ENCODE measurements at places on chromosomes 4 and X.

DNA sequence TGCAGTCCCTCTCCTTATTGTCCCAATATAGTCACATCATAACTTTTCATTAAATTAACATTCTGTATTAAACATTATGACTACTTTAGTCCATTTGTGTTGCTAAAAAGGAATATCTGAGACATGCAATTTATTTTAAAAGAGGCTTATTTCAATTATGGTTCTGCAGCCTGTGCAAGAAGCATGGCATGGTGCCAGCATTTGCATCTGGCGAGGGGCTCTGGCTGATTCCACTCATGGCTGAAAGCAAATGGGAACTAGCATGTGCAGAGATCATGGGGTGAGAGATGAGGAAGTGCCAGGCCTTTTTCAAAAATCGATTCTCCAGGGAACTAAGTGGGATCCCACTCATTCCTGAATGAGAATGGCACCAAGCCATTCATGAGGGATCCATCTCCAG lies 476.3 kb upstream of the RPS6KA3 start:
- no peak for DNase-seq

- no peak for DNase-seq
Observed at GRCh38 chr4:77471821-77472495, 133.7 kb upstream of the CXCL13 start.

- DNase-seq = peak; percentile 27
Observed at GRCh38 chr4:3339577-3339976, 46.8 kb downstream of the RGS12 start.

GRCh38 chr4:88130544-88131305 lies 27.7 kb downstream of the ABCG2 start:
- DNase-seq = no peak

- DNase-seq = peak; percentile 61
Observed at GRCh38 chr4:5705647-5706320, 2.6 kb downstream of the EVC2 start.

DNA sequence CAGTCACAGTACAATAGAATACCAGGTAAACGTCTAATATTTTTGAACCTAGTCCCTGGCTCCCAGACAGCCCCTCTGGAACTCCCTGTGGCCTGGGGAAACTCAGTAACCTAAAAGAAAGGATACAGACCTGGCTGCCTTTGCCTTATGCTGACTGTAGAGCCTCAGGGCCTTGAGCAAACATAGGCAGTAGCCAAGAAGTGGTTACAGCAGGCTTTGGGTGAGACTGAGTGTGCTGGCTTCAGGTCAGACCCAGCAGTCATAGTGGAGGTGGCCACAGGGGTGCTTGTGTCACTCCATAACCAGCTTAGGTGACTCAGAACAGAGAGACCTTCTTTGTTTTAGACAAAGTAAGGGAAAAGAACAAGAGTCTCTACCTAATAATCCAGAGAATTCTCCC lies 141.8 kb upstream of the PRDX4 start:
- no peak for DNase-seq

DNA sequence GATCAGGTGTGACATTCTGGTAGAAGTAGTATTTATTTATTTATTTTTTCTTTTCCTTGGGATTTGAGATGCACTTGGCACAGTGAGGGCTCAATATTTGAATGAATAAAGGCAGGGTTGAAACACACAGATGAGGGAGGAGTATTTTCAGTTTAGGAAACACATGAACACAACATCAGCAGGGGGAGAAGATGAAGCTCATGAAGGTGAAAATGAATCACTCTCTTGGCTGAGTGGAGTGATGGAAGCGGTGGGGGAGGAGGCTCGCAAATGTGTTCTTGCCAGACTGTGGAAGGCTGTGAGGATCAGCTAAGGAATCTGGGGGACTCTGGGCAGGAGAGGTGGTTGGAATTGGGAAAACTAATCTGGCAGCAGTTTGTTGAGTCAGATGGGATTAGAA lies 55.3 kb downstream of the ARHGAP10 start:
- DNase-seq = no peak

DNA sequence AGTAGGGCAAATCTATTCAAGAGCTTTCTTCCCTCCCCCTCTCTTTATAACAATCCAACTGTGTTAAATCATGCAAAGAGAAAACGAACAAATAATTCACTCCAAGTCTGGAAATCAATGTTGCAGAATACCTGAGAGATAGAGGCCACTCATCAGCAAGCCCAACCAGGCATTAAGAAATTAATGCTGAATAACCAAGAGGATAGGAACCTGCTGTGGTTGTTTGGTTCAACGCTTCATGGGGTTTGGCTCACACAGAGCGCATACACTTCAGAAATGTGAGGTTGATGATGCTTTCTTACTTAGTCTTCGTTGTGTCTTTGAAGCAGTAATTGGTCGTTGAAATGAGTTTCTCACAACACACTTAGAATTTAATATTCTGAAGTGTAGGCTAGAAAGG lies 1540.0 kb upstream of the PABPC4L start:
- no peak for DNase-seq

DNA sequence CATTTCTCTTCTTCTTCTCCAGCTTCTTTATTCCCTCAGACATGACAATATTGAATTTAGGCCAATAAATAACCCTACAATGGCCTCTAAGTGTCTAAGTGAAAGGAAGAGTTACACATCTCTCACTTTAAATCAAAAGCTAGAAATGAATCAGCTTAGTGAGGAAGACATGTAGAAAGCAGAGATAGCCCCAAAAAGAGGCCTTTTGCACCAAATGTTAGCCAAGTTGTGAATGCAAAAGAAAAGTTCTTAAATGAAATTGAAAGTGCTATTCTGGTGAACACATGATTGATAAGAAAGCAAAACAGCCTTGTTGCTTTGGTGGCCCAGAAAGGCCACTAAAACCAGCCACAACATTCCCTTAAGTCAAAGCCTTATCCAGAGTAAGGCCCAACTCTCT lies 146.2 kb upstream of the HHIP start:
- no peak for DNase-seq

DNA sequence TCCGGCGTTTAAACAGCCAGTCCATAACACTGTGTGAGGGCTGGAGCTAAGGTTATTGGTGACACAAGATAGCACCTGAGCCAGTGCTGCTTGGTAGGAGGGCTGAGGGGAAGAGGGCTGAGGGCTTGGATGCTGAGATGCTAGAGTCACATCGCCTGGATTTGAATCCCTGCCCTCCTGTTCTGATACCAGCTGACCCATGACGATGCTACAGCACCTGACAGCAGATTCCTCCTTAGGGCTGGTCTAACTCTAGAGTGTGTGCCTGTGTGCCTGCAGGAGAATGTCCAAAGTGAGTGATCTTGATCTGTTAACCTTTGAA lies 102.5 kb downstream of the PTTG2 start:
- DNase-seq = no peak

DNA sequence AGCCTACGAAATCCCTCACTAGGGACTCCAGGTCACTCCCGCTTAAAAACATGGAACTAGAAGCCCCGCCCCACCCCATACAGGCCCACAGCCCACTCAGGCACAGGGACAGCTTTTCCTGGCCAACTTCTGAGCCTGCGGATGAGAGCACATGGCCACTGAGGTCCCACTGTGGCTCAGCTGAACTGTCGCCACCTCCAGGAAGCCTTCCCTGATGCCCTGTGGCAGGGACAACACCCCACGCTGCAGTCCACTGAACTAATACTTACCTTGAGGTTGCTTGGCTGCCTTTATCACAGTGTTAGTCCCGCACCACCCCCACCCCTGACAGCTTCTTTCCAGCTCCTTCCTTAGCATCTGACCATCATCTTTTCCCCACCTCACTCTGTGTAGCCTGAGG lies 39.3 kb upstream of the MAN2B2 start:
- DNase-seq = no peak

- no peak for DNase-seq
Observed at GRCh38 chrX:39421006-39421405, 619.7 kb downstream of the MID1IP1 start.

DNA sequence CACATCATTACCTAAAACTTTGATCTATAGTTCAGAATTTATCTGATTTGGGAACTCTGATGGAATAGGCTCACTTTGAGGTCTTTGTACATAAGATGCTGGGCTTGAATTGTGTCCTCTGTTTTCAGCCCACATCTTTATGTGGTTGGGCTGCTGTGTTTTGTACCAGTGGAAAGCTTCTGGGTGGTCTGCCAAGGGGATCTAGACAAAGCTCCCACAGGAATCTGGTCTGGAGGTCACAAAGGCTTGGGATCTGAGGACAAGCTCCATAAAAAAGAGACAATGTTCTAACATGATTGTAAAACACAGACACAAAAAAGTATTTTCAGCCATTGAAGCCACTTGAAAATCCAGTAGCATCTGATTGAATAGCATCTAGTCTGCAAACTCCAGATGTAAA lies 393.5 kb upstream of the PITX2 start:
- DNase-seq = no peak

DNA sequence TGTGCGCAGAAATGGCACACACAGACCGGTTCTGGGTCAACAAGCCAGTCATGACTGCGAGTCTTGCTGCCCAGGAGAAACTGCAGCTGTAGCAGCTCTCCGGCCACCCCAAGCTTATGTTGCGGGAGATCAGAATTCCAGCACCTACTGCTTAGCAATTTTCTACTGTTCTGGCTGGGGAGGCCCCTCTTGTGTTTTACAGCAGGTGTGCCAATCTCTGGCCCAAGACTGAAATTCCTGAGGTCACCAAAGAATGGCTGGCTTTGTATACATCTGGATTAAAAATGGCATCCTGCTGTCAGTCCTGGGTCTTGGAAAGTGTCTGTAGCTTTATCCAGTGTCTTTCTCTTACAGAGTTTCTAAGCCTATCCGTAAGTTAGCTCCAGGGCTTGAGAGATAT lies 68.9 kb upstream of the TRAM1L1 start:
- no peak for DNase-seq

GRCh38 chr4:2928242-2929176 lies 34.7 kb downstream of the NOP14 start:
- DNase-seq = no peak

DNA sequence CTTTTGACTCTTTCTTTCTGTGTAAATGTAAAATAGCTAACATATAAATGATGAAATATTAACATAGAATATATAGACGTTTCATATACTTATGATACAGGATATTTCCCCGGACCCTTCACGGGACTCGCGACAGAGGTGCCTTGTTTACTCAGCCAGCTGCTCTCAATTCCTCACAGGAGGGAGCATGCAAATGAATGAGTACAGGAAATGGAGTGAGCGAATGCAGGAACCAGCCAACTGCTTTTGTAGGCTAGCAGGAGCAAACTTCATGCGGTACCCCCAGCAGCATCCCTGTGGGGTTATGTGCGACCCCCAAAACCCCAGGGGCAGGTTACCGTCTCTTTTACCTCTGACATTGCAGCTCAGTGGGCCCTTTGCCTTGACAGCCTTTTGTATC lies 110.3 kb upstream of the PDHA2 start:
- no peak for DNase-seq

GRCh38 chrX:57177070-57177469 lies 39.9 kb upstream of the SPIN2A start:
- no peak for DNase-seq

DNA sequence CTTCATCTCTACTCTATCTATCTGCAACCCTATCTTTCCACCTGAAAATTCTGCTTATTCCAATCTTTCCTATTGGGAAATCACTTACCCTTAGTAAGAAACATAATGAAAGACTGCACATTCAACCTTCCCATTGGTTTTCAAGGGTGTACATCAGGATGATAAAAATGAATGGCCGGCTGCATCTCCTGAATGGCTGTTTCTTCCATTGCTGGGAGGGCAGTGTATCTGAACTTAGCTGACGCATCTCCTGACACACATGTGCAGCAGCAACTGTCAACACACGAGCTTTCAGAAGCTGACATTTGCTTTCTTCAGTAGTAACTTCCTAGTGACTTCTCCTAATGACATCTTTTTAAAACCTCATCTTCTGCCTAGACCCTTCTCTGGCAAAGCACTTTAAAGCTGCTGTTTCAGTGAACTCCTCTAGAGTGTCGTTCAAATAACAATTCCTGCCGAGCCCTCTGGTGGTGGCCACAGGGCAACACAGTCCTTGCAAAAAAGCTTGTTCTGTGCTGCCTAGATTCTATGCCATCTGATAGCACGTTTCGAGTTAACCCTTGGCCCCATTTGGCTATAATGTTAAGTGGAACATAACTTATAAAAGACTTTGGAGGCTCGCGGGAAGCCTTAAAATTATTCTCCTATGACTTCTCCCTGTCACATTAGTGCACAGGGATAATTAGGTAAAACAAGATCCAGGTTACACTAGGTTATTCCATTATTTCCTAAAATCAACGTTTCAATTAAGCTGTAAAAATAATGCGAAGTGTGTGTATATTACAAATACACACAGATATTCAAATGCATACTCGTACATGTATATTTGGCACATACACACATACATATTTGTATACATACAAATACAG lies 2340.7 kb downstream of the PCDH7 start:
- no peak for DNase-seq

DNA sequence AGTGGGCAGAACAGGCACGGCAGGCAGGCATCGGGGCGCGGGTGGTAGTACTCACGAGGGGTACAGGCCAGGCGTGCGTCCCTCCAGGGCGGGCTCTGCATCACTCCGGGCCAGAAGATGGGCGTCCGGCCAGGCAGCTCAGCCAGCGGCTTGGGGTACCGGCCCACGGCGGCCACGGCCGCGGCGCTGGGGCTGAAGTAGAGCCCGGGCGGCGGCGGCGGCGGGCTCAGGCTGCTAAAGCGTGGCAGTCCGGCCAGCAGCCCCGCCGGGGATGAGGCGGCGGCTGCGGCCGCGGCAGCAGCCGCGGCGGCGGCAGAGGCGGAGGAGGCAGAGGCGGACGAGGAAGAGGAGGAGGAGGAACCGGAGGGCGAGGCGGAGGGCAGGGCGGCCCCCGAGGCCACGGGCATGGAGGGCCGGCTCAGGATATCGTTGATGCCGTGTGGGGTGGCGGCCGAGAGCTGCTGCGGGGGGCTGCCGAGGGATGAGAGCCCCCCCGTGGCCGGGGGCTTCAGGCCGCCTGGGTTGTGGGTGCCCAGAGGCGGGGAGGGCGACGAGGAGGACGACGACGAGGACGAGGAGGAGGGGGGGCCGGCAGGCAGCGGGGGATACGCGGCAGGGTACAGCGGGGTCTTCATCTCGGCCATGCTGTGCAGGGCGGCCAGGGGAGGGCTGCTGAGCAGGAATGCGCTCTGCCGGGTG lies 1.4 kb downstream of the NKX6-1 start:
- DNase-seq = no peak

- no peak for DNase-seq
Observed at GRCh38 chr4:120432301-120432860, 365.7 kb upstream of the MAD2L1 start.

DNA sequence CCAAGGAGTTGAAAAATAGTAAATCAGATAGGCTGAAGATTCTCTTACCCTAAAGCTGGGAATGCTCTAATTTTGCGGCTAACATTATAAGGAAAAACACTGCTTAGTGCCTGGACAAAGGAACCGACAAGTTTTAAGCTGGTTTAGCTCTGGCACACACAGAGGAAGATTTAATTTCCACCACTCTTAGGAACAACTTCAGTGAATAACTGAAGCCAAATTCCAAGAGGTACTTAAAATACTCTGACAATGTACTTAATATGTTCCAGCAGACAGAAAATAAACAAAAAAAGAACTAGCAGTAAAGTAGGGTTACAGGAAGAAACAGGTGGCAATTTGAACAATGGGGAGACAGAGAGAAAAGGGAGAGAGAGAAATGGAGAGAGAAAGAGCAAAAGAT lies 340.8 kb upstream of the NDST4 start:
- no peak for DNase-seq

- no peak for DNase-seq
Observed at GRCh38 chrX:48917139-48918001, 1.5 kb downstream of the PIM2 start.

- no peak for DNase-seq
Observed at GRCh38 chr4:110073053-110073845, 125.2 kb downstream of the ELOVL6 start.

All from vagina (tissue), 2 donors.